ENCODE measurements at places on chromosomes 1 and 21. TPM values are rescaled to one million over a fixed set of nuclear protein-coding genes. Genes with fewer than 3 reads are reported as not detected.

Gene SHISAL2A
- 0.15 TPM for total RNA-seq

Gene BACE2
- 229 TPM for total RNA-seq

Gene ZC3H12A
- 8.6 TPM for total RNA-seq

Gene CORT
- total RNA-seq = not detected

DNA sequence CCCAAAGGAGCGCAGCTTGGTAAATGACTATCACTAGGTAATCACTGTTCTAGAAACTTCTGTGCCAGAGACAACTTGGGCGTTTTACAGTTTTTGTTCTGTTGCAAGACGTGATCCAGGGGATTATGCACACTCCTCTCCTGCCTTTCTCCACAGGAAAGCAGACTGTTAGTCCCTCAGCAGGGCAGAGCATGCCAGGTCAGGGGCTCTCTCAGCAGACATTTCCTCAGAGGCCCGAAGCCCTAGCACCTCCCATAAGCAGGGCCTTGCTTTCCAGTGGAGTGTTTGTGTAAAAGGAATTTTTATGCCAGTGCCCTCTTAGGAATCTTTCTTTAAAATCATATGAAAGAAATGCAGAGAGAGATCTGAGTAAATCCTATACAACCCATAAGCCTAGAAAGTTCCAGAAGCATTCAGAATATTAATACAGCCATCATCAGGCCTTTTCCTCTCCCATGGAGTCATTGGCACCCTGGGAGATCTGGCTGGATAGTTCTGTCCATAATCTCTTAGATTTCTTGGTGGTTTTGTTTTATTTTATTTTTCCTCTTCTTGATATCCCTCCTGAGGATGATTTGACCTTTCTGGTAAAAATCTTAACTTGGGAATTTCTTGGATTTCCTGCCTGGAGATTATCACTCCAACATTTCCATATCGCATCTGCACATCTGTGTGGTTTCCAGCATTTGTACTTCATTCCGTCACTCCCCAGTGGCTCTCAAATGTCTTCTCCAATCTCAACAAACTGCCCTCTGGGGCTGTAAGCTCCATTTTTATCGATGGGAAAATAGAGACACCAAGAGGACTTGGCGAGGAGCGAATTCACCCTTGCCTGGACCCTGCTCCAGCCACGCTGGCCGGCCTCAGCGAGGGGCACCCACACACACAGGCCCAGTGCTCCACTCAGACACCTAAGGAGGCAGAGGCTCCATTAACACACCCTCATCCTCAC is 116.1 kb downstream of the PSMG1 start:
- no peak for DNase-seq

DNA sequence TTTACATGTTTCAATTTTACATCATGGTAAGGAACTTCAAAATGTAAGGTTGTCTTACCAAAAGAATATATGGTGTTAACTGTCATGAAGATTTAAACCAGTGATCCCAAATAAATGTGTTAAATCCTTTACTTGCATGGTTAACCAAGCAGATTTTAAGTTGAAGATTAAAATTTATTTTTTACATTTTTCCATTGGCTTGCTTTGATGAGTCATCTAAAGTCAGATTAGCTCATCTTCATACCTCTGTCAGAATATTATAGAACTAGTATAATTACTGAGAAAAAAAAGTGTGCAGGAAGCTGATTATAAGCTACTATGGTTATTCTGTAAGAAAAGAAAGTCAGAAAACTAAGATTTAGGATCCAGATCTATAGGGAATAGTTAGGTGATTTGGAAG is 95.3 kb upstream of the DPH5 start:
- DNase-seq = no peak

Gene S100A4
- total RNA-seq = 2.9 TPM

GRCh38 chr1:40039245-40039756 is 1.2 kb upstream of the CAP1 start:
- DNase-seq = peak; percentile 77

Gene TMEM269
- 0.02 TPM for total RNA-seq

GRCh38 chr1:245926888-245927287 is 580.2 kb downstream of the SMYD3 start:
- DNase-seq = no peak

DNA sequence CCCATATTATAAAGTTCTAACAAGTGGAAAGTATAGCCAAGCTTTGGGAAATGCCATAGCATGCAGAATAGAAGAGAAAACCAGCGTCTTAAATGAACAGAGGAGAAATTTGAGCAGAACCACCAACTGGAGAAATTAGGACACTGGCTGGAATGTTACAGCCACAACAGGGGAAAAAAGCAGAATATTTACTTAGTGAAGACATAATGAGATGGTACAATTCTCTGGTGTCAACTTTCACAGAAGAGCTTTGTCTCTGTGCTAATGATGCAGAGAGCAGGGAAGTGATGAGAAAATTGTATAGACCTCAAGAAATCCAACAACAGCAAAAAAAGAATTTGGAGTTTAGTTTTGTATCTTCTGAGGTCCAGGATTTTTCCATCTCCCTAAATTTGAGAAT is 249.7 kb downstream of the KIF26B start:
- DNase-seq = no peak

Measured in M059J (cell line).